ENCODE measurements at places on chromosomes 1 and 21.
A peak's percentile ranks its signal among the peaks of the same experiment; 100 is the strongest.

DNA sequence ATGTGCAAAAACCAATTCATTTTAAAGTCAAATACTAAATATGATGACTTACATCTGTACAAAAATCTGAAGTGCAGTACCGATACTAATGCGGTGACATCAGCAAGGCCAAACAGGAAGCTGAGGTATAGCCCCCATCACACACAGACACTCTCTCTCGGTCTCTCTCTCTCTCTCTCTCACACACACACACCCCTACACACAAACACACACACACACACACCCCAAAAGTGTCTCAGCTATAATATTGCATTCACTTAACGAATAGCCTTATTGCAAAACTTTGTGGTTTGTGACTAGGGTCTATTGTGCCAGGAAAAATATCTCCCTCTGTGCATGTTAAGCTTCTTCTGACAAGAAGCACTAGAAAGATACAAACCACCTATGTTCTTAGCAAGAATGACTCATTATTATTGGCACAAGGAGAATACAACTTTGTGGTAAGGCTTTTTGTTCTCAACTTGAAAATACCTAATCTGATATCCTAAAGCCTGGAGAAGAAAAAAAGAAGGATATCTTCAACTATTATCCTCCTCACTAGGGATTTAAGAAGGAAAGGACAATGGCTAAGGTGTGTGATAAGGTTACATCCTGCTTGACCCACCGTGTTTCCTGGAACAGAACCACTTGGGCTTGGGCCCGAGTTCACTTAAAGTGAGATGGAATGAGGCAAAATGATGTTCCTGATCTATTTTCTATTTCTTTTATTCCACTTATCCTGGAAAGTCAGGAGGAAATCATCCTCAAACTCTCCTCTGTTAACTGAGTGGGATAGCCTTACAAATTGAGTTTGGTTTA, 107.1 kb downstream of the NIBAN1 start:
- peak; percentile 98 for DNase-seq

GRCh38 chr1:66624412-66625060, 90.6 kb downstream of the SGIP1 start:
- peak; percentile 81 for DNase-seq

- DNase-seq = peak; percentile 52
These were observed 204.7 kb downstream of the ST6GALNAC3 start for GRCh38 chr1:76279101-76279748.

- no peak for DNase-seq
These were observed 397.7 kb downstream of the RPS6KC1 start for GRCh38 chr1:213448776-213449175.

GRCh38 chr1:36160949-36161485, 5.1 kb downstream of the MAP7D1 start:
- DNase-seq = peak; percentile 72

- DNase-seq = peak; percentile 86
These were observed 16.4 kb upstream of the CPT2 start for GRCh38 chr1:53180226-53180625.

GRCh38 chr1:48069662-48070395, 72.6 kb upstream of the TRABD2B start:
- no peak for DNase-seq

GRCh38 chr1:235910357-235911299, 43.9 kb upstream of the LYST start:
- DNase-seq = peak; percentile 92

Data from fibroblast of lung (primary cell).